Left hindlimb (tissue), 1 donor: ENCODE measurements at places on chromosomes 1 and 21.

DNA sequence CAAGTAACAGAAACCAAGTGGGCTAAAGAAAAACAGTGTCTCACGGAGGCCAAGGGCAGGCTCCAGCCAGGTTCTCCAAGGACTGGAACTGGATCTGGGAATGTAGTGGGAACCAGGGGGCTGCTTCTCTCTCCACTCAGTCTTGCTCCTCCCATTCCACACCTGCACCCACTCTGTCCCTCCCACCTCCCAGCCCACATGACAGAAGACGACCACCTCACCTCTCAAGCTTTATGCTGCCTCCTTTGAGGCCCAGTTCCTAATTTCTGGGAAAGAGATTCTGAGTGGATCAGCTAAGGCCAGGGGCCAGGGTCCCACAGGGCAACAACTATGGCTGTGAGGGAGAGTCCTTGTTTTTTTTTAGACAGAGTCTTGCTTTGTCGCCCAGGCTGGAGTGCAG is 18.8 kb upstream of the CEP85 start:
- DNase-seq, result no peak

DNA sequence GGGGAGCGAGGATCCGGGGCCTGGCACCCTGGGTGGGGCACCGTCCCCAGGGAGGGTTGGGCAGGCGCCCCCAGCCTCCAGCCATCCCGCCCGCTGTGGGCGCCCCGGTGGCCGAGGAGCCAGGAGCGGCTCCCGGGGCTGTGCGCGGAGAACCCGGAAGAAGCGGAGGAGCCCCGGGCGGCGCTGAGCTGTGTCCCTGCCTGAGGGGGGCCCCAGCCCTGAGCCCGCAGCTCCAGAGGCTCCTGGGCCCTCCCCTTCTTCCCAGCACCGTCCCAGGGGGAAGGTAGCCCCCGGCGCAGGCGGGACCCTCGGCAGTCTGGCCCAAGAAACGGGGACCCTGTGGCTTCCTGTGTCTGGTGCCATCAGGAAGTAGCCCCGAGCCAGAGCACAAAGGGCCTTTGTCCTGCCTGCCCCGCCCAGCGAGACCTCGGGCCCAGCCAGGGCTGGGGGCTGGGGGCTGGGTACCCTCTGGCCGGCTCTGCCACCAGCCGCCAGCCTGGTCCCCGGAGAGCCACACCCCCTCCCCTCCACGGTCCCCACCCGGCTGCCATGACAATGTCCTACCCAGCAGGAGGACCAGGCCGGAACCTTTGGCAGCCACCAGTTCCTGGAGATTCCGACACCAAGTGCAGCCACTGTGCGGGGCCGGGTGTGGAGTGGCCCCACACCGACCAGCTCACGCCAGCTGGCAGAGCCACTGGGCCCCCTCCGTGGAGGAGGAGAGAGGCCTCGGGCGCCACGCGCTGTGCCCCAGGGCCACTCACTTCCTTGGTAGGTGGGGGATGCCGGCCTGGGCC is 15.6 kb upstream of the TTLL10 start:
- DNase-seq, result peak; percentile 71

- no peak for DNase-seq
Observed at GRCh38 chr1:66769512-66770229, 17.4 kb downstream of the DYNLT5 start.

DNA sequence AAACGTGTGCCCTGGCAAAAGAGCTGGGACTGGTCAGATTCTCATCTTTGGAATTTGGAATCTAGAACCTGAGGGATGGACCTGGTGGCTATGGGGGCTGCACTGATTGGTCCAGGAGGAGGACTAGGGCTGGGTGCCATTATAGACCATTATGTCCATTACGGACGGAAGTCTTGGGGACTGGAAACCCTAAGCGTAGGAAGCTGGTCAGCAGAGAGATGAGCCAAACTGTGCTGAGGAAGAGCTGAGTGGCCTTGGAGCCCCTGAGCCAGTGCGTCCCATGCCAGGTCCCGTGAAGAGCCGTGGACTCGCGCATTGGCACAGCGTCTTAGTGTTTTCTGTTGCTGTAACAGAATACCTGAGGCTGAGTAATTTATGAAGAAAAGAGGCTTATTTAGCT is 10.0 kb downstream of the MRAP start:
- DNase-seq, result no peak

DNA sequence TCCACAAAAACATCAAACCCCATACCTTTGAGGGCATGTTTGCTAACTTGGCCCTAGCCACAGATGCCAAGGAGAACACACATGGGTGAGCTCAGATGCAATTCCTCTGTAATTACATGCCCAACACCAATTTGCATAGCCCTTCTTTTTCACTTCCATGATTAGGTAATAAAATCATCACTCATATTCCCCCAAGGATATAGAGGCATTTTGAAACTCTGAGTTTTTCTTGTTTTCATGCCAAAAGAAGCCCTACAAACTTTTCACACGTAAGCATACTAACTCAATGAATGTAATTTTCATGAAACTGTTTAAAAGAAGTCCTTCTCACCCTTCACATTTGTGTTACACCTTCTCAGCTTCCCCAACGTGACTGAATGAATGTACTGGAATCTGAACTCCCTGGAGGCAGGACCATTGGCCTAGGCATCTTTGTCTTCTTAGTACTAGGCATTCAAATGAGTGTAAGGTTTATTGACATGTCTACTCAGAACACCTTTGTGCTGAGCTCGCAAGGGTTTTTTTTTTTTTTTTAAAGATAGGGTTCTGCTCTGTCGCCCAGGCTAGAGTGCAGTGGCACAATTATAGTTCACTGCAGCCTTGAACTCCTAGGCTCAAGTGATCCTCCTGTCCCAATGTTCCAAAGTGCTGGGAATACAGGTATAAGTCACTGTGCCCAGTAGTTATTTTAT is 31.0 kb downstream of the FBXO42 start:
- no peak for DNase-seq

- DNase-seq, result no peak
Observed at GRCh38 chr1:217924924-217925323, 293.8 kb downstream of the SPATA17 start.
